ENCODE measurements at places on chromosomes 5 and 9. TPM values are rescaled to one million over a fixed set of nuclear protein-coding genes. Genes with fewer than 3 reads are reported as not detected.

- DNase-seq, result no peak
Measured at GRCh38 chr9:125757834-125758233, 10.7 kb downstream of the PBX3 start.

GRCh38 chr5:12716664-12717063 lies 812.4 kb upstream of the CTNND2 start:
- DNase-seq, result no peak

Gene IFNB1
- total RNA-seq, result not detected

DNA sequence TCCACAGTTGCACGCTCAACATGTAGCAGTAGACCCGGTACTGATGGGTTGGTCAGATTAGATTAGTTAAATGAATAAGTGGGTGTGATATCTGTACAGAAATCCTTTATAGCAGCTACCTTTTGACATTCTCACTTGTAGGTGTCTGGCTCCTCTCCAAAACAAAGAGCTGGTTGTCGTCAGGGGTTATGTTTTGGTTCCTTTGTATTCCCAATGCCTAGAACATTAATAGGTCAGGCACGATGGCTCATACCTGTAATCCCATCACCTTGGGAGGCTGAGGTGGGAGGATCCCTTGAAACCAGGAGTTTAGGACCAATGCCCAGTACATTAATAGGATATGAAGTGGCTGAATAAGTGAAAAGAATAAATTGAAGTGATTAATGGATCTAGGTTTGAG lies 182.1 kb downstream of the SNCAIP start:
- no peak for DNase-seq

GRCh38 chr5:171874234-171874633 lies 88.6 kb downstream of the SMIM23 start:
- no peak for DNase-seq

DNA sequence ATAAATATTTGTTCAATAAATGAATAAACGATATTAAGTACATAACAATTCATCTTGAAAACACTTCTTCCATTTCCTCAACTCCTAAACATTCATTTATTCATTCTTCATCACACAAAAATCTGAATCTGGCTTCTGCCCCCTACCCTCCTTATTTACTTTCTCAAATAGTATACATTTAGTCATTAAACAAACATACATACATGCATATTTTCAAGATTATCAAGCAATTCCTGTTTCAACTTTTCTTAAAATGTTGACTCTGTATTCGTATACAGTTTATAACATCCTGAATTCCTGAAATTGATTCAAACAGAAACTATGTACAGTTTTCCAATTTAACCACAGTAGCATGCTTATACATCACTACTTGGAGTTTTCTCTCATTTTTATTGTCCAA lies 129.0 kb downstream of the MUSK start:
- no peak for DNase-seq

Gene SPATA31E1
- not detected for total RNA-seq

Gene LTC4S
- total RNA-seq, result 10.6 TPM
